ENCODE measurements at places on chromosomes 2 and 18.
A peak's percentile ranks its signal among the peaks of the same experiment; 100 is the strongest.

- DNase-seq: no peak
These were observed 64.2 kb upstream of the GREB1L start for GRCh38 chr18:21177822-21178221.

DNA sequence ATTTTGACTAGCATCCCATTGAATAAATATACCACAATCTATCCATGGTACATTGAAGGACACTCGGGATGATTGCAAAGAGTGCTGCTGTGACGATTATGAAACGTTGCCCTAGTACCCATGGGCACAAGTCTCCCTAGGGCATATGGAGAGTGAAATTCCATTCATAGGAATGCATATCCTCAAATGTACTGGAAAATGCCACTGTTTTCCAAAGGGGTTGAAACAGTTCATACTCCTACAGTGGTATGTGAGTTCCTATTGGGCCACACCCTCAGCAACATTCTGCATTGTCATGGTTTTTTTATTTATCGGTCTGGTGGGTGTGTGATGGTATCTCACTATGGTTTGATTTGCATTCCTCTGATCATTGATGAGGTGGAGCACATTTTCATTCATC, 130.6 kb downstream of the TWIST2 start:
- no peak for DNase-seq

GRCh38 chr2:202632682-202633290, 2.0 kb upstream of the FAM117B start:
- DNase-seq: peak; percentile 36

GRCh38 chr2:238484522-238485452, 58.1 kb downstream of the ASB1 start:
- no peak for DNase-seq

DNA sequence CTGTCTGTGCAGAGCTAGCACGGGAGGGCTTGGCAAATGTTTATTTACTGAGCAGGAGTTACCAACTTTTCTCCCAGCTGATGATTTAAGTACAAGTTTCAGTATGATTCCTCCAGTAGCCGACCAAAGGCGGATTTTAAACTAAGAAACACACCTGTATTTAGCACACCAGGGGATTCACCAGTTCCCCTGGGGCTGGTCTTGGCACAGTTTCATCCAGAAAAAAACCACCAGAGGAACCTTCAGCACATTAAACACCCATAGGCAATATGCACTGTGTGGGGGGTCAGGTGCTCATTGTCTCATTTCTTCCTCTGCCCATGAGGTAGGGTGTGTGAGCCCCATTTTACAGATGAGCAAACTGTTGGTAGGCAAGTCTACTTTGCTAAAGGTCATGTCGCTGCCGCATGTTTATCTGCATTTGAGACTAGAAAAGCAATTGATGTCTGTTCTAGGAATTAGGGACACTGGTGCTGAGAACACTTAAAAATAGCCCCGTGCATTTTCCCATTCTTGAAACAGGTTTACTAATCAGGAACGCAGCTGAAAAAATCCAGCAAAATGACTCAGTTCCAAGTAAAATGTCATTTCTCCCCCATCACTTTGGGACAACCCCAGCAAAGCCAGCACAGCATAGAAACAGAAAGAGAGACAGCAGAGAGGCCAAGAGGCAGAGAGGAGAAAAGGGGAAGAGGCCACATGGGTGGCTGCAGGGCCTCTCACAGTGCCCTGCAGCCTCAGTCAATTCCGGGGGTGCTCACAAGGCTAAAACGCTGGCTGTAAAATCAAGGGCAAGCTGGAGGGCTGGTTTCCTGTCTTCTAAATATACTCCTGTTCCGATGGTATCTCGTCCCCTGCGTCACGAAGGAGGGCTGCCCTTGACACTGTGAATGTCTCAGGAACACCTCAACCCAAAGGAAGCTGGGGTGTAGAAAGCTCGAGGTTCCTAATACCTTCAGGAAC, 166.8 kb upstream of the ID2 start:
- no peak for DNase-seq

DNA sequence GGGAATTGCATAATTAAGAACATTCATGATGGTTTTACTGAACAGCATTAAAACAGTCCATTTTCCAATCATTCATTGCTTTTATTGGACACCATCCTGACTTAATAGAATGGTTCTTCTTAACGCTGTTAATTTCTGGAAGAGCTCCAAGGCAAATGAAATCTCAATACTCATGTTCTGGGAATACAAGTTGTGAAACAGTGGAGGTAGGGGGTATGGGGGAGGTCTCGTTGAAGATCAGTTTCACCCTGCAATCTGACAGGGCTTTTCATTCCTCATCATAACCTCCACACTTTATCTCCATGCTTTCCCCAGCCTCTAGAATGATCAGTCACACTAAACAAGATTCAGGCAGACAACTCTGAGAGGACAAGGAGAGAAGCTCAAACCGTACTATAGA, 113.6 kb downstream of the ETAA1 start:
- no peak for DNase-seq

- no peak for DNase-seq
These were observed 2.3 kb upstream of the VSNL1 start for GRCh38 chr2:17538022-17538843.

GRCh38 chr2:162092658-162093556, 18.9 kb upstream of the DPP4 start:
- DNase-seq: peak; percentile 48

GRCh38 chr2:196598846-196599245, 40.7 kb upstream of the CCDC150 start:
- no peak for DNase-seq

DNA sequence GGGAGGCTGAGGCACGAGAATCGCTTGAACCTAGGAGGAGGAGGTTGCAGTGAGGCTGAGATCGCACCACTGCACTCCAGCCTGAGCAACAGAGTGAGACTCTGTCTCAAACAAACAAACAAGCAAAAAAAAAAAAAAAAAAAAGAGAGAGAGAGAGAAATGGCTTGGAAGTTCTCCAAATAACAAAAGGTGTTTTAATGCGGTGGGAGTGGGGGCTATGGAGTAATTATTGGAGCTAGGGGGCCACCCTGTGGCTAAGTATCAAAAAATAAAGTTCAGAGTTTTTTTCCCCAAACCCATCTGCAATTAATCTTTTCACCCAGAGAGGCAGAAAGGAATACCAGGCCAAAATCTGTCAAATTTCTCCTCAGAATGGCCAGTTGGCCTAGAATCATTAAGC, 23.0 kb upstream of the CEP68 start:
- DNase-seq: no peak

DNA sequence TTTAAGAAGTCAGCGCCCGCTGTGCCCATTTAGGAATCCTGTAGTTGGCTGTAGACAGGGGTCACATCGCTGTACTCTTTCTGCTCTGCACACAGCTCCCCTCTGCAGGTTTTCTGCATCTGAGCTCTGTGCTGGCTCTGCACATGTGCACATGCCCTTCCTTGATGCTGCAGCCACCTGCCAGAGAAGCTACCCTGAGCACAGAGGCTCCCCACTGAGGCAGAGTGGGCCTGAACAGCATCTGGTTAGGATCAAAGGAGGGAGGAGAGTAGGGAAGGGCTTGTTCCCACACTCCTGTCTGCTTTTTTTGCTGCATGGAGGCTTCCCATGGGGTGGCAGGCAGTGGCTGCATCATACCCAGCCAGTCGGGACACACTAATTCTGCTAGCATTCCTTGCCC, 238.9 kb downstream of the FHOD3 start:
- DNase-seq: no peak

GRCh38 chr2:80737047-80737446, 432.5 kb upstream of the LRRTM1 start:
- no peak for DNase-seq

- no peak for DNase-seq
These were observed 19.3 kb downstream of the ACOXL start for GRCh38 chr2:110751642-110752041.

DNA sequence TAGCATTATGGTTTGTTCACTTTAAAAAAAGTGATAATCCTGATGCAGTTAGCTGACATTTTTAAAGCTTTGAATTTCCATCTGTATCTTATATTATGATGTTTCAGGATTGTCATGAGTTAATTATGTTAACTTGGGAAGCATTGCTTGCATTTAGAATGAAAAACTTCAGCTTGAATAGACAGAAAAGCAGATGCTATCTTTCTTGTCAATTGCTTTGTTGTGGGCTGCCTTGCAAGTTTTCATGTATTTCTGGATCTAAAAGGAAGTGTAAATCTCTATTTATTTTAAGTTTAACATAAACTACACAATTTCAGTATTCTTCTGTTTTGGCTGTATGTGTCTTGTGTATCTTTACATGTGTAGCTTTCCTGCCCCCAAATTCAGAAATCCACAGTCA, 479.5 kb downstream of the ARHGAP15 start:
- DNase-seq: no peak

- DNase-seq: no peak
These were observed 23.3 kb downstream of the CTAGE1 start for GRCh38 chr18:22394428-22394827.

DNA sequence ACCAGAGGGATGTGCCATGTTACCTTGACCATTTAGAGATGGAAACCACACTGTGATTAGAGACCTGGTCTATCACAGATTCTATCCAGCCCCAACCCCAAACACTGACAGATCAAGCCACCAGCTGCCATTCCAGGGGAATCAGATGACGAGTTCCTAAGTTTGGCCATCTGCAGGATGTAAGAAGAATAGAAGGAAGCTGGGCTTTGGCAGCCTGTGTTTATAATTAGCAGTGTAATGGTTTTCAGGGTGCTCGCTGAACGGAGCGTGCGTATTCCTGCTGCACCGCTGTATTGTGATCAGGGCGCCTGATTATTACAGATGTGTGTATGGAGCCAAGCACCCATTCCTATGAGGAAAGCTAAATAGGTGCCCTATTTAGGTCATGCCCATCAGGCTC, 138.1 kb downstream of the LRRC30 start:
- DNase-seq: no peak

- no peak for DNase-seq
These were observed 36.5 kb downstream of the COLEC12 start for GRCh38 chr18:463827-464541.

- no peak for DNase-seq
These were observed 232.2 kb downstream of the GULP1 start for GRCh38 chr2:188523919-188524318.

DNA sequence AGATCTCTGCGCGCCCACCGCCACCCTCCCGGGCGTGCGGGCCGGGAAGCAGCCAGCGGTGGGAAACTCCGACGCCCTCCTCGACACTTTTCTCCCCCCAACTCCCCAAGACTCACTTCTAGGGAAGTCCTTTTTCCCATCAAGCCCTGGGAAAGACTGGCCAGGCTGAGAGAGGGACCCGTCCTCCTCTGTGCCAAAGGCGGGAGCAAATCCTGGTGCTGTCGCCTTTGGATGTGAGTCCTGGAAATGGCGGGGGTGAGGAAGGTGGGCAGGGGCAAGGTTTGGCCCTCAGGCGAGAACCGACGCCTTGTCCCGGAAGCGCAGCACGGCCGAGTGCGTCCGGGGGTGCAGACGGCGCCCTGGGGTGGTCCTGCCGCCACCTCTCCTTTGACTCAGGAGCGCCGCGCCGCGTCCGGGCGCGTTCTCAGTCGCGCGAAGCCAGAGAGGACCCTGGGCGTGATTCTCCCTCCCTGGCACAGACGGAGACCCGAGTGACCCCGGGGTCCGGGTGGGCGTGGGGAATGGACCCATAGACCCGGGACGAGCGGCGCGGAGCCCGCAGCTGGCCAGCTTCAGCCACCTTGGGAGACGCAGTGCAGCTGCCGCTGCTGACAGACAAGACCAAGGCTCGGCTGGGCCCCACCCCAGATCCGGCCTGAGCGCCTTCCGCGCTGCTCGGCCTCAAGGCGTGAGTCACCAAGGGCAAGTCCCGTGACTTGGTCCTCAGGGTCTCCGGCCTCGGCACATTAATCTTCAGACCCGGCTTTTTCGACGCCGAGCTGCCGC, 3.5 kb upstream of the LBX2 start:
- DNase-seq: peak; percentile 87

DNA sequence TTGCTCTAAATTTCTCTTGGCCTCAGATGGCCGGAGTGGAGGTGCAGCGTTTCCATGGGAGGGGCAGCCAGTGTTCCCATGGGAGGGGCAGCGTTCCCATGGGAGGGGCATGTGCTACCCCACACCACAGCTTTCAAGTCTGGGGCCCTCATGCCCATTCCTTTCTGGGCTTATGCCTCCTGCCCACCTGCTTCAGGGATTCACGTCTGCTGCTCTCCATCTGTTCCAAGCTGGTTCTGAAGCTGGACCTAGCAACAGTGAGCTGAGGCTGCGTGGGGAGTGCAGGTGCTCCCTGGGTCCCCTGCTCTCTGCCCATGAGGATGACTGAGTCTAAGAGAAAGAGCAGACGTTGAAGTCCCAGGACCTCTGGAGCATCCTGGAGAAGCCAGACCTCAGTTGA, 243.1 kb upstream of the PXDN start:
- DNase-seq: no peak

GRCh38 chr18:75462178-75462832, 34.8 kb upstream of the SMIM21 start:
- peak; percentile 28 for DNase-seq

- no peak for DNase-seq
These were observed 1.2 kb downstream of the LRP2 start for GRCh38 chr2:169360984-169361705.

GRCh38 chr18:48928787-48929186, 22.0 kb downstream of the SMAD7 start:
- peak; percentile 68 for DNase-seq

DNA sequence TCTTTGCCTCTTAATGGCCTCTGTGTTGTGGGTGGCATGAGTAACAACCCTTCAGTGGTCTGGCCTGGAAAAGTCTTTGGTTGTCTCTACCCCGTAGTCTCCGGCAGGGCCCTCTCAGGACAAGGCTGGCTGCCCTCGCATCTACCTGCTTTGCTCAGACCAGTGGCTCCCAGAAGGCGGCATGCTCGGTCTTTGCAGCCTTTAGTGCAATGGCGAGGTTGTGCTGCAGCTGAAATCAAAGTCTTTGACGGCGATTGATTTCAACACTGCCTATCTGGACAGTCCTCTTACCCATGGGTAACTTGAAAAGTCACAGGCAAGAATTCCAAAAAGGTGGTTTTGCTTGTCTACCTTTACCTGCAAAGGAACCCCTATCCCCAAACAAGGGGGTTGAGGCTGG, 95.9 kb downstream of the ALPK2 start:
- no peak for DNase-seq

GRCh38 chr2:68721482-68722101, 13.0 kb upstream of the ARHGAP25 start:
- no peak for DNase-seq

DNA sequence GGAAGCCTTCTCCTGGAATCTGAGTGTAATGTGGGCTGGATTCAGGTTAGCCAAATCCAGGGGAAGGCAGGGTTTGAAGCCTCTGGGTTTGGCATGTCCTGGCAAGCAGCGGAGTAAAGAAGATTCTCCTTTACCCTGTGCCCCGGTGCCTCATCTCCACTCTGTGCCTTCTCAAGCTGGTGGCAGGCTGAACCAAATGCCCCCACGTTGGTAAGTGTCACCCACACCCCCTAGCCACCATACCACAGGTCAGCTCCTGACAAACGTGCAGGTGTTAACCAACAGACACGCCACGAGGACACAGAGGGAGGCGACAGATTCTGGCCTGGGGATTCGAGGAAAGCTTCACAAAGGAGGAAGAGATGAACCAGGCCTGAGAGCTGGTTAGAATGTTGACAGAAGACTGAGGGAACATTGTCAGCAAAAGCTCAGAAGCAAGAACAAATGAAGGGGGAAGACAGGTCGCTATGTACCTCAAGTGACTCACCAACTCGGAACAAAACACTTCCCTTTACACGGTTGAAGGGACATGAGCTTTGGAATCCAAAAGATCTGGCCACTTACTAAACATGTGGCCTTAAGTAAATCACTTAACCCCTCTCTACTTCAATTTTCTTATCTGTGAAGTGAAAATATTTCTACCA, 85.2 kb upstream of the LCLAT1 start:
- no peak for DNase-seq
